ENCODE measurements at places on chromosomes 1 and 21.

- peak; percentile 15 for DNase-seq
Observed at GRCh38 chr1:201119206-201120197, 7.3 kb upstream of the CACNA1S start.

DNA sequence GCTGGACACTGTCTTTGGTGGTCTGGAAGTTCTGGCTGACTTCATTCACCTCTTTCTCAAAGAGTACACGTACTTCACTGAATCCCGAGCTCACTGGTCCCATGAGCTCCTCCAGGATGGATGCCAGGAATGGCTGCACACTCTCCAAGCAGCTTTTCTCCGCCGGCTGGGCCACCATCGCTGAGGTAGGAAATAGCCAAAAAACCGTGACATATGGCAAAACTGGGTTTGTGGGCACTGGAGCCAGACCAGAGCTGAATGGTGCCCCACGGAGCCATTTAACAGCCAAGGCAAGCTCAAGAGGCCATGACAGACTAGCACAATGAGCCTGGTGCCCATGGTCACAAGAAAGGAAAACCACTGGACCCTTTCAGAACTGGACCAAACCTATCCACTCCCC is 64.0 kb upstream of the EDEM3 start:
- DNase-seq: no peak

DNA sequence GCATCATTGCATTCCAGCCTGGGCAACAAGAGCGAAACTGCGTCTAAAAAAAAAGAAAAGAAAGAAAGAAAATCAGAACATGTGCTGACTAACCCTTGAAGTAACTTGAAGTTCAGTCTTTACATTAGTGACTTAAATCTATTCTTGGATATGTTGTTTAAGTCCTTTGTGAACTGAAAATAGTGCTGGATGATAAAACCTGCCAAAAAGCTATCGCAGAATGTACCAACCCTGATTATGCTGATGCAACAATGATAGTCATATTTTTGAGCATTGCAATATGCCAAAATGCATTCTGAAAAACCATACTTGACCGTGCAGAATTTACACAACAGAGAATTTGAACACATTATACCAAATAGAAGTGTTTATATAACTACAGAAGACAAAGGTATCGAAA is 30.7 kb downstream of the SHISAL2A start:
- no peak for DNase-seq

- no peak for DNase-seq
Observed at GRCh38 chr1:77316966-77317365, 35.1 kb downstream of the AK5 start.

- no peak for DNase-seq
Observed at GRCh38 chr1:75797273-75797588, 549 bp downstream of the MSH4 start.

- no peak for DNase-seq
Observed at GRCh38 chr1:10784998-10785727, 11.3 kb downstream of the CASZ1 start.

DNA sequence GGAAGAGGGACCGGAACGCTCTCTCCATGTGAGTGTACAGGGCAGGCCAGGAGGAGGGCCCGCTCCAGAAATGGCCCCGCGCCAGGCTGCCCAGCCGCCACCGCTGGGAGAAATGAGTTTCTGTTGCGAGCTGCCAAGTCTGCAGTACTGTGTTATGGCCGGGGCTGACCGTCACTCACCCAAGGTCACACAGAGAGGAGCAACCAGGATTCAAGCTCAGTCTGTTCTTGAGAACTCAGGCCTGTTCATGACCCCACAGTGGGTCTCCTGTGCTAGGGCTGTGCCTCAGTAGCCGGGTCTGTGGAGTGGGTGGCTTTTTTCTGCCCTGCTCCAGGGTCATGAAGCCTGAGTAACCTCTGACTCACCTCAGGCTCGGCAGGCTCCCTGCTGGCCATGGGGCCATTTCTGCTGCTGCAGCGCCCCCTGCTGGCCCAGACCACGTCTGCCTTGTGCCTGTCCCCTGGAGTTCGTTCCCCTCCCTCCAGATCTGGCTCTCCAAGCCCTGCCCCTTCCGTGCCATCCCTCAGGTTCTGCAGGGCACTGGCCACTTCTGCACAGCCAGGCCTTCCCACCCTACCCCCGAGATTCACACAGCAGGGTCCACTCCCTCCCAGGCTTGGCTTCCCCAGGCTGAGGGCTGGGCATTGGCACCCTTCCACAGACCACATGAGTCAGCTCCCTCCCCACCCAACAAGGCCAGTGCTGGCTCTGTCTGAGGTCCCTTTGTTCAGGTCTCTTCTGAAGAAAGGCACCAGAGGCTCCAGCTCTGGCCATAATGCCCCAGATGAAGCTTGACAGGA is 51.8 kb downstream of the EDN2 start:
- DNase-seq: peak; percentile 42

GRCh38 chr1:157580179-157580827 is 17.6 kb downstream of the FCRL4 start:
- DNase-seq: no peak

DNA sequence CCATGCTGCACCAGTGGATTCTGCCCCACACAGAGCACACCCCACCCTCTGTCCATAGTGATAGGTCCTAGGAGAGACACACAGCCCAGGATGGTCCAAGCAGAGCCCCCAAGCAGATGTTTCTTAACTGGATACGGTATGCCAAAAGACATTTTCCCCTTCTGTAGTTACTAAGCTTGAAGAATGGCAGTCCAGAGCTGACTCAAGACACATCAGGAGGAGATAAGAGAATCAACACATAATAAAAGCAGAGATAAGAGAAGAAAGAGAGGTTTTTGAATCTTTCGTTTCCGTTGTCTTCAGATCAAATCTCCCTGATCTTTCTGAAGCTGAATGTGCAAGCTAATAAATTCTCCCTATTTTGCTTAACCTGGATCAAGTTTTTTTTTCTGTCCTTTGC is 21.8 kb upstream of the CASQ2 start:
- no peak for DNase-seq

DNA sequence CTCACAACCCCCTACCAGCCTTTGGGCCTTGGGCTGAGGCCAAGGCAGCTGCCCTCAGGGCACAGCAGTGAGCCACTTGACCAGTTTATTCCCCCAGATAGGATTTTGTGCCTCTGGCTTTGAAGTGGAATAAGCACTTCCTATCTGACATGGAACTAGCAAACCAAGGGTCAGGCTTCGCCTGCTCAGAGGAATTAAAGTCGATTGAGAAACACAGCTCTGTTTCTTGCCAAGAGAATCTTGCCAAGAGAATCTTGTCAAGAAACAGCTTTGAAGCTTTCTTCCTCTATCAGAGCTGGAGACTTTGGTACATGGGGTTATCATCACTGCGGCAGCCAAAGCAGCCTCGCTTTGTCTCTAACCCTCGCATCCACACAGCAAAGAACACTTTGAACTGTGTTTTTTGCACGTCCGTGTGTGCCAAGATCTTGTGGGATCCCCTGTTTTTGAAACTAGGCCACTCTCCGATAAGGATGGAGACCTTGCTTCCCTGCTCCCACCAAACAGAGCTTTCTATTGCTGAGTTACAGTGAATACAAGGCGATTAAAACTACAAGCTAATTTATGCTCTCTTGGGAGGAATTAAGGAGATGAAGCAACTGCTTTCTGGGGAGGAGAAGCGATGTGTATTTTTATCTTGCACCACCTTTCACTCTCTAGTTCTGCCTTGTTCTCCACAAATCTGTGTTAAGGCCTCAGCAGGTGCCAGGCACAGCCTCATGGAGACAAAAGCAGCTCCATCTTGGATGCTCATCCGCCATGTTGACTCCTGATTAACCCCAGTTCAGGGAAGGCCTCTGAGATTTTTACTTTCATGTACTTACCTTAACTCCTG is 67.3 kb downstream of the RHOU start:
- no peak for DNase-seq

DNA sequence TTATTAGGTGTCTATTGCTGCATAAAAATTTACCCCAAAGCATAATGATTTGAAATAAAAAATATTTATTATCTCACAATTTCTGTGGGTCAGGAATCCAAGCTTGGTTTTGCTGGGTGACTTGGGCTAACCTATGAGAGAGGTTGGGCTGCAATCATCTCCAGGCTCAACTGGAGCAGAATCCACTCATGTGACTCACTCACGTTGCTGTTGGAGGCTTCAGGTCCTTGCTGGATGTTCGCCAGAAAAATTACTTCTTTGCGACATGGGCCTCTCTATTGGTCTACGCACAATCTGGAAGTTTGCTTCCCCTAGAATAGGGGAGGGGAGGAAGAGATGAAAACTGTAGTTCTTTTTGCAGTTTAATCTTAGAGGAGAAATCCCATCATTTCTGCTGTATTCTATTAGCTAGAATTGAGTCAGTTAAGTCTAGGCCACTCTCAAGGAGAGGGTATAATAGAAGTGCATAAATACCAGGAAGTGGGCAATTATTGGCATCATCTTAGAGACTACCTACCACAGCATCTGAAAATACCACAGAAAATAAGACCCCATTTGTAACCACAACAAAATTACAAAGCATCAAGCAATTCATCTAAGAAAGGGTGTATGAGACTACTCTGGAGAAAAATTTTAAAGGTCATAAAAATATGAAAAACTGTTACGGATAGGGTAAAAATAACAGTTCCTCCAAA is 5.7 kb upstream of the FASLG start:
- DNase-seq: no peak

- DNase-seq: no peak
Observed at GRCh38 chr1:220906561-220907334, 27.5 kb downstream of the HLX start.

- no peak for DNase-seq
Observed at GRCh38 chr1:77228836-77229235, 9.6 kb upstream of the PIGK start.

DNA sequence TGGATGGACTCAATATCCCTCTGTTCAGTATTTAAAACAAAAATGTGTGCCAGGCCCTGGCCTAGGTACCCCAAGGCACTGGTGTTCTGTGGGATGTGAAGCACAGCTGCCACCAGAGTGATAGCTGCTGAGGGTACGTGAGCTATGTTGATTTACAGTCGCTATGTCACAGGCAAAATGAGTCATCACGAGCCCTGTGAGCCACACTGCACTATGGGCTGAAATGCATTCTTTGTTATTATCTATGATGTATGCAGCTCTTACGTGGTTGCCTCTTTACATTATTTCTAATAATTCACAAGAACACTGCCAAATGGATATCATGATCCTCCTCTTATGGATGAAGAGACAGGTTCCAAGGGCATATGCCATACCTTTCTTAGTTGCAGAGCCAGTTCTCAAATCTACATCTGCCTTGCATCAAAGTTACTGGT is 2.1 kb downstream of the TEX38 start:
- DNase-seq: no peak

- no peak for DNase-seq
Observed at GRCh38 chr21:22136740-22137139, 1138.5 kb downstream of the NCAM2 start.

DNA sequence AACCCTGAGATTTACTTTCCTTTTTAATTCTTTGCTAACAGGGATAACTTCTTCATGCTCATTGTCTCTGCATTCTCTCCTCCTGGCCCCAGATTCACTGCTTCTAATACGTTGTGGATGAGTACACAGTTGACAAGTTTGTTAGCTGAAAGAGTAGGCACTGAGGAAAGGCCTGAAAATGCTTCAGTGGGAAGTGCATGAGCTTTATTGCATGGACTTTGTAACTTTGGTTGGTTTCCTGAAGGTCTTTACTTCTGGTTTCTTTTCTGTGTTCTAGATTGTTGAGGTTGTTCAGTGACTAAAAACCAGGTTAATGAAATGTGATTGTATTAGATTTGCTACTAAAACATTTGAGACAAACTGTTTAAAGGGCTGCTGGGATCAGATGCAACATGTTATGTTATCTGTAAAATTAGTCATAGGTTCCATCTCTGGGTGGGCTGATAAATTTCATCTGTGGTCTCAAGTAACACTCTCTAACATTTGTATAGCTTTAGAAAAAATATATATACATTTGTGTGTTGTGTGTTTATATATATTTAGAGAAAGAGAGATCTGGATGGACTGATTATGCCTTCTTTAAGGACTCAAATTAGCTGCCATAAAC is 19.1 kb downstream of the LRIG2 start:
- no peak for DNase-seq

- DNase-seq: no peak
Observed at GRCh38 chr1:27430903-27431600, 38.6 kb downstream of the GPR3 start.

- peak; percentile 44 for DNase-seq
Observed at GRCh38 chr1:12472798-12473551, 145.0 kb downstream of the DHRS3 start.

- no peak for DNase-seq
Observed at GRCh38 chr1:53116307-53116810, 26.1 kb downstream of the SLC1A7 start.

GRCh38 chr1:210653771-210654170 is 325.1 kb downstream of the HHAT start:
- DNase-seq: no peak

- no peak for DNase-seq
Observed at GRCh38 chr1:177256153-177257075, 85.7 kb downstream of the BRINP2 start.

GRCh38 chr1:84170171-84170570 is 26.1 kb downstream of the PRKACB start:
- no peak for DNase-seq

DNA sequence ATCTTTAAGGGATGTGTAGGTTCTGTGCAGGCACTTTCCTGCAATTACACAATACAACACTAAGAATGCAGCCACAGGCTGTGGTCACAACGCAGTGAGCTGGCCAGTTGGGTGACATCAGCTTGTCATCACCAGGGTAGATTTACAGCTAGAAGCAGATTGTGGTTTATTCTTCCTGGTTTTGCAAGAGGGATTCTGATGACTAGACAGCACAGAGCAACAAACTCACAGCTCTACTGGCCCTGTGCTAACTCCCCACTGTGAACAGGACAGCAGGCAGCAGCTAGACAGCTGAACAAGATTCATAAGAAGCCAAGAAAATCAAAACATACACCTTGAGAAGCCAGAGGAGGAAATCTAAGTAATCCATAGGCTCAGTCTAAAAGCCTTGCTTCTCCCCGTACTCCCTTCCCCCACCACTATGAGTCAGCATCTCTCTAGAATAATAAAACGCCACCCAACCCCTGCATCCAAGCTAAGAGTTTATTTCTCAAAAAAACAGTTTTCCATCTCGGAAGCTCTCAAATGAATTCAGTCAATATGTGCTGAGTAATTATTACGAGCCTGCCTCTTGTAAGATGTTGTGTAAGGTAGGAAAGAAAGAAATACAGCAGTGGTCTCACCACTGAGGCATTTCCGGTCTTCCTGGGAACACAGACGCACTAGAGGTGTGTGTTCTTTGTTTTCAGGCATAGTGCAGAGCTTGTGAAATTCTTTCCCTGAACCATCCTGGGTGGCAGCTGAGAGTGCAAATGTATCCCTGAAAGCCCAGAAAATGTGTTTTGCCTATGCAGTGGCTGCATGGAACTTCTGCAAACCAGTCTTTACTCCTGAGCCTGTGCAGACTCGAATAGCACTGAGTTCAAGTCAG is 162.8 kb downstream of the NTPCR start:
- DNase-seq: no peak

Data from stimulated activated CD8-positive, alpha-beta memory T cell treated with anti-CD3 and anti-CD28 coated beads, Interleukin-7, amount 100 ng/mL, for 1 hour (primary cell).